ENCODE measurements at places on chromosomes 16 and 17.

DNA sequence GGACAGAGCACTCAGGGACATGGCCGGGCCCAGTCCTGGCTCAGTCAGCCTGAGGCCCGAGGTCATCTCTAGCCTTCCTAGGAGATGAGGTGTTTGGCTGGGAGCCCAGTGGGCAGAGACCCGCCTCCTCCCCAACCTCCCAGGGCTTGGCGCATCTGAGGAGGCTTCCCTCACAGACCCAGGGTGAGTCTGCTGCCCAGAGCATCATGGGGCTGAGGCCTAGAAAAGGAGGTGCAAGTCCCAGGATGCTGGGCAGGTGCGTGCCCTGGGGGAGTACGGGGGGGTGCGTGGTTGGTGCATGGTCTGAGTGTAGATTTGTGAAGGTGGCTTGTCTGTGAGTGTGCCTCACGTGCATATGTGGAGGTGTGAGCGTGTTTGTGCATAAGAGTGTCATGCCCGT lies 4.7 kb downstream of the PDE6G start:
- DNase-seq, result peak; percentile 88

GRCh38 chr17:81153340-81153803 lies 11.9 kb upstream of the PVALEF start:
- peak; percentile 17 for DNase-seq

DNA sequence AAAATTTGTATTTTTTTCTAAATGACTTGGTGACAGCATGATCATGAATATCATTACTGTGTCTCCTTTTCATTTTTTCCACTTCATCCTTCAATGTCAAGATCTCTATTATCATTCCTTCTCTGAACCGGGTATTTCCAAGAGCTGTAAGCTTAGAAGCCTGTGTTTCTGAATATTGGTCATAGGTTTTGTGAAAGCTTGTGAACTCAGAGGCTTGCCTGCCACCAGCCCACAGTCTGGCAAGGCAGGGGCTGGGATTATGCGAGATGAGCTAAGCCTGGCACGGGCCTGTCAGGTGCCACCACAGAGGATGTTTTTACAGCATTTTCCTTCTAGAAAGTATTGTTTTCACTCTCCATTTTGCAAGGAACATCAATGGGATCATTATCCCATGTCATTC lies 92.8 kb downstream of the MYH10 start:
- DNase-seq, result no peak

DNA sequence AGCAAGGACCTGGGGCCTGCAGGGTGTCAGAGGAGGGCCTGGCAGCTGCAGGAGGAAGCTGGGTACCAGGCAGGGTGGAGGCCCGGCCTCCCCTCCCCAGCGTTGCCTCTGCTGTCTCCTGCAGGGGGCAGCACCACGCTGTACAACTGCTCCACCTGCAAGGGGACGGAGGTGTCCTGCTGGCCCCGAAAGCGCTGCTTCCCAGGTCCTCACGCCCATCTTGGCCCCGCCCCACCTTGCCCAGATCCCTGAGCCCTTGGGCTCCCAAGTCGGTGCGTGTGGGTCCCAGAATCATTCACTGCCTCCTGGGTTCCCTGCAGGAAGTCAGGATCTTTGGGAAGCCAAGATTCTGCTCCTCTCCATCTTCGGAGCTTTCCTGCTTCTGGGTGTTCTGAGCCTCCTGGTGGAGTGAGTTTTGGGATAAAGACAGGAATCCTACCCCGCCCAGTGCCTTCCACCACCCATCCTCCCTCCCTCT lies 1.2 kb downstream of the TMEM95 start:
- DNase-seq, result peak; percentile 77

DNA sequence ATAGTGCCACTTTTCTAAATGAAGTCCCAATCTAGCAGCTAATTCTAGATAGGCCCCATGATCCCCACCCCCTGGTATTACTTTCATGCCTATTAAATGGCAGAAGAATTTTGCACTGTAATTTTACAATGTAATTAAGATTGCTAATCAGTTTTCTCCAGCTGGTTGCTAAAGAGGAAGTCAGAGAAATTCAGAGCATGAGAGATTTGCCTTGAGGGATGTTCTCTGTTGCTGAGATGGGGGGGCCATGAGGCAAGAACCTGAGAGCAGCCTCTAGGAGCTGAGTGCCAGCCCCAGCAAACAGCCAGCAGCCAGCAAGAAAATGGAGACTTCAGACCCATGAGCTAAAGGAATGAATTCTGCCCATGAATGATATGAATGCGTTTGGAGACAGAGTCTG lies 38.9 kb downstream of the SHCBP1 start:
- DNase-seq, result no peak

- no peak for DNase-seq
These were observed 16.7 kb downstream of the ZBTB4 start for GRCh38 chr17:7462474-7463371.

DNA sequence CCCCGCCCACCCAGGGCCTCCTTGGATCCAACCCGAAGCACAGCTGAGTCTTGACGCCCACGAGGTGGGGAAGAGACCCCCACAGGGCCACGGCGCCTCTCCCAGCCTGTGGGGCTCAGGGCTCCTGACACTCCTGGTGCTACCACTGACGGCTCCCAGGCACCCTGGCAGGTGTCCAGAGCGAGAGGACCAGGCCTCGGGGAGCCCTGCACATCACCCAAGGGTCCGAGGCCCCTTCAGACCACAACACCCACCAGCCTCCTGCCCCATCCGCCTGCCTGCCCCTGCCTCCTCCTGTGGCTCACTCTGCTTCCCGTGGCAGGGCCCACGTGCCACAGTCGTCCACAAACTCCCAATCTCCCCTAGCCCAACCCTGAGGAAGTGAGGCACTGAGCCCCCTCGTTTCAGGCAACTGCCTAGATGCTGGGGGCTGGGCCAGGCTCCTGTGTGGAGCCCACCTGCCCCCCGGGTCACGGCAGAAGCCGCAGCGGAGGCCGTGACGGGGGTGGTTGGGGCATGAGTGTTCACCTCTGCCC lies 28.3 kb upstream of the AATK start:
- no peak for DNase-seq

DNA sequence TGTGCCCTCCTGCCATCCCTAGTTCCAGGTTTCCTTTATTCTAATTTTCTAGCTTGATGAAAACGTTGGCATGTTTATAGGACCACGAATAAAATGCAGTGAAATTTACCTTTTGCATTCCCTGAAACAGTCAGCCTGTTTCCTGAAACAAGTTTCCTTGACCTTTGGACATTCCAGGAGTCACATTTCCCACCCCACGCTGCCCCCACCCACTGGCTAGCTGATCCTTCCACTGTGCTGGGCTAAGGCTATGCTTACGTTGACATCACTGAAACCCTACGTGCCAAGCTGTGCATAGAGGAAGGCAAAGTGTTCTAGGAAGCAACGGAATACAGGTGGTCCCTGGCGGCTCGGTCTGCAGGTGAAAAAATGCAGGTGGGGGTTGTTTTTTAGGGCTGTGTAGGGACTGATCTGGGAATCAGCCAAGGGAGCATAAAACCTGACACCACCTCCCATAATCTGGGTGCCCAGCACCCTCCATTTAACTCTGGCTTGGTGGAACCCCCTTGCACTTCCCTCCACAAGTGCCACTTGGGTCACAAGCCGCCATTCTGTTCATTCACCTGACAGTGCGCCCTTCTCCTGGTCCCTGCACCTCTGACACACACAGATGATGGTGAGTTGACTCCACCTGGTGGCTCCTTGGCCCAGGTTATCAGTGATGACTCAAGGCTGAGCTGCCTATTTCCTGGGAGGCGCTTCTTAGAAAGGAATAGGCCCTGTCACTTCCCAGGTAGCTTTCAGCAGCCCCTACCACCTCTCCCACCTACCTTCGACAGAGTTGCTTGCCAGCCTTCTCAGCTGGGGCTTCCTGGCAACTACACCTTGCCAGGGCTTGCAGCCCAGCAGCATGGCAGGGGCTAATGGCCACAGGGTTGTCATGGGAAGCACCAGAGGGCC lies 83.7 kb downstream of the N4BP1 start:
- DNase-seq, result peak; percentile 49

DNA sequence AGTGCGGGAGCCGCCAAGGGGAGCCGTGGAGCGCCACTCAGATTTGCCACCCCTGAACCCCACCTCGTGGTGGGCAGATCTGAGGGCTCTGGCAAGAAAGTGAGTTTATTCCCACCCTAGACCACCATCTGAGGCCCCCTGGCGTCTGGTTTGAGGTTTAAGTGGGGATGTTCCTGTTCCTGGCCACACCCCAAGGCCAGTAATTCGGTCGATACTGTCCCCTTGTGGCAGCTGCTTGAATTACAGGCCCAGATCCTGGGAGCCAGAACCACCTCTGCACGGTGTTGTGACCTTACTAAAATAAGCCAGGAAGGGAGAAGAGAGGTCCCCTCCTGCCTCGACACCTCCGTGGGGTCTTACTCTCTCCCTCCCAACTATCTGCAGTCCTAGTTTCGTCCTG lies 3.3 kb upstream of the LAT start:
- no peak for DNase-seq

- DNase-seq, result no peak
These were observed 26.1 kb downstream of the SPG7 start for GRCh38 chr16:89534252-89534756.

GRCh38 chr17:58265271-58265670 lies 15.5 kb downstream of the MPO start:
- no peak for DNase-seq

GRCh38 chr16:48420437-48420836 lies 35.2 kb upstream of the SIAH1 start:
- no peak for DNase-seq

DNA sequence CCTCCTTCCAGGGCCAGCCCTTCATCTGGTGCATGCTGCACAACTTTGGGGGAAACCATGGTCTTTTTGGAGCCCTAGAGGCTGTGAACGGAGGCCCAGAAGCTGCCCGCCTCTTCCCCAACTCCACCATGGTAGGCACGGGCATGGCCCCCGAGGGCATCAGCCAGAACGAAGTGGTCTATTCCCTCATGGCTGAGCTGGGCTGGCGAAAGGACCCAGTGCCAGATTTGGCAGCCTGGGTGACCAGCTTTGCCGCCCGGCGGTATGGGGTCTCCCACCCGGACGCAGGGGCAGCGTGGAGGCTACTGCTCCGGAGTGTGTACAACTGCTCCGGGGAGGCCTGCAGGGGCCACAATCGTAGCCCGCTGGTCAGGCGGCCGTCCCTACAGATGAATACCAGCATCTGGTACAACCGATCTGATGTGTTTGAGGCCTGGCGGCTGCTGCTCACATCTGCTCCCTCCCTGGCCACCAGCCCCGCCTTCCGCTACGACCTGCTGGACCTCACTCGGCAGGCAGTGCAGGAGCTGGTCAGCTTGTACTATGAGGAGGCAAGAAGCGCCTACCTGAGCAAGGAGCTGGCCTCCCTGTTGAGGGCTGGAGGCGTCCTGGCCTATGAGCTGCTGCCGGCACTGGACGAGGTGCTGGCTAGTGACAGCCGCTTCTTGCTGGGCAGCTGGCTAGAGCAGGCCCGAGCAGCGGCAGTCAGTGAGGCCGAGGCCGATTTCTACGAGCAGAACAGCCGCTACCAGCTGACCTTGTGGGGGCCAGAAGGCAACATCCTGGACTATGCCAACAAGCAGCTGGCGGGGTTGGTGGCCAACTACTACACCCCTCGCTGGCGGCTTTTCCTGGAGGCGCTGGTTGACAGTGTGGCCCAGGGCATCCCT lies 7.4 kb downstream of the NAGLU start:
- DNase-seq, result no peak

GRCh38 chr16:47713225-47713595 lies 252.1 kb downstream of the PHKB start:
- peak; percentile 91 for DNase-seq

DNA sequence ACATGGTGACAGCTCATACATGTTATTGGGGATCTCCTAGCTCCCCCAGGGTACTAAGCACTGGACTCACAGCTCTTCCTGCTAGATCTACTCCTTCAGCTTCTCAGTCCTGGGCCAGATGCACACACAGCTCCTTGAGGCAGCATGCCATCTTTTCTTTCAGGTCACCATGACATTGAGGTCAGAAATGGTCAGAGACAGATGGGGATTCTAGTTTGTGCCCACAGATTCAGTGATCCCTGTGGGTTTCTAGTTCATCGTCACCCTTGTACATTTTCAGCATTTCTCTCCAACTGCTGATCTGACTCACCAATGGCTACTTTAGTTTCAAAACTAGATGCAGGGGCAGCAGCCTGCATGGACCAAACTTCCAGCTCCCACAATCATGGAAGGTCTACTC lies 560.7 kb upstream of the PSMD7 start:
- peak; percentile 11 for DNase-seq

- DNase-seq, result no peak
These were observed 145.8 kb downstream of the SLC39A11 start for GRCh38 chr17:72946696-72947095.

DNA sequence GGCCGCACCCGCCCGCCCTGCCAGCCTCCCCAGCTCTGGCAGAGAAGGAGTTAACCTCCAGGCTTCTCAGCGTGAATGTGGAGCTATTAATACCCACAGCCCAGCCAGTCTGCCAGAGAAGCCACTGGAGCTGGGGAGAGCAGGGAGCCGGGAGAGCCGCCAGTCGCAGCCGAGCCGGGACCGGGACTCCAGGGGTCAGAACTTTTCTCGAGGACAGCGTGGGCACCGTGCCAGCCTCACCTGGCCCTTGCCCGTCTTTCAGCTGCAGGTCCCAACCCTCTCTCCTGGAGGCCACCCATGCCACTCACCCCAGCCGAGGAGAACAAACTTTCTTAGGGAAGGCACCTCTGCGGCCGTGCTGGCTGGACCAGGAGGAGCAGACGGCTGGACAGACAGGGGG lies 33.8 kb upstream of the SBK1 start:
- peak; percentile 27 for DNase-seq

DNA sequence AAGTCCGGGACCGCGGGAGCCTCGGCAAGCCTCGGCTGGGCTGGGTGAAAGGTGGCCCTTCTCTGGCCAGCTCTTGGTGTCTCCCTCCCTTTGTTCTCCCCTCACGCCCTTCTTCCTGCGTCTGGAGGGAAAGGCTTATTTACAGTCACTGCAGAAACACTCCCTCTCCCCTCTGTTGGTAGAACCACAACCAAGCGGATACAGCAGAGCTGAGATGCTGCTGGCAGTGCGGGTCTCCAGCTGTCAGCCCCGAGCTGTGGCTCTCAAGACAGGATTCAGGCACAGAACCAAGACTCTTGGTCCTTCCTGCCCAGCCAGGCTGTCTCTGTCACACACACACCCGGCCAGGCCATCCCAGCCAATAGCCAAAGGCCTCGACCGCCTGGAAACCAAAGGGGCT lies 133.3 kb downstream of the ENGASE start:
- no peak for DNase-seq

GRCh38 chr16:51175081-51175480 lies 24.0 kb upstream of the SALL1 start:
- no peak for DNase-seq

GRCh38 chr17:21301593-21302550 lies 17.4 kb downstream of the MAP2K3 start:
- DNase-seq, result no peak

GRCh38 chr16:48602356-48603014 lies 7.5 kb downstream of the N4BP1 start:
- no peak for DNase-seq

GRCh38 chr17:33328129-33328528 lies 35.0 kb upstream of the ASIC2 start:
- DNase-seq, result no peak
